Prostate gland (tissue), 2 donors: ENCODE measurements at places on chromosomes 16 and 17. TPM values are rescaled to one million over a fixed set of nuclear protein-coding genes. Genes with fewer than 3 reads are reported as not detected.

GRCh38 chr16:11774065-11774626 lies 22.9 kb downstream of the ZC3H7A start:
- DNase-seq: no peak

DNA sequence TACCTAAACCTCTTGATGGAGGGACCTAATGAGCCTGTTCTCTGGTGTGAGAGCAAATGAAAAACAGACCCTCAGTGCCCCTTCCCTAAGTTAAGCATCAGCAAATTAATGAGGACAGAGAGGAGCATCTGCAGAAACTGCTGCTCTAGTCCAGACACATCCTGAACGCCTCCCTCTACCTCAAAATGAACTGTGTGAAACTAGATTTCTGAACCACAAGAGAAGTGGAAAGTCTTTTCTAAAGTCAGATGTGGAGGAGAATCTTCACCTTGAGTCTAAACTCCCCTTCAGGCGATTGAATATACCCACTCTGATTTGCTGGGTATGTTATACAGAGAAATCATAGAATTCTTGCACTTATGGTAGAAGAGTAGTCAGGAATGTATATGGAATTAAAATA lies 104.4 kb upstream of the AMZ2 start:
- no peak for DNase-seq

- DNase-seq: no peak
Observed at GRCh38 chr16:48492133-48492532, 106.9 kb upstream of the SIAH1 start.

GRCh38 chr17:35345926-35346771 lies 27.3 kb downstream of the SLFN11 start:
- DNase-seq: peak; percentile 10

DNA sequence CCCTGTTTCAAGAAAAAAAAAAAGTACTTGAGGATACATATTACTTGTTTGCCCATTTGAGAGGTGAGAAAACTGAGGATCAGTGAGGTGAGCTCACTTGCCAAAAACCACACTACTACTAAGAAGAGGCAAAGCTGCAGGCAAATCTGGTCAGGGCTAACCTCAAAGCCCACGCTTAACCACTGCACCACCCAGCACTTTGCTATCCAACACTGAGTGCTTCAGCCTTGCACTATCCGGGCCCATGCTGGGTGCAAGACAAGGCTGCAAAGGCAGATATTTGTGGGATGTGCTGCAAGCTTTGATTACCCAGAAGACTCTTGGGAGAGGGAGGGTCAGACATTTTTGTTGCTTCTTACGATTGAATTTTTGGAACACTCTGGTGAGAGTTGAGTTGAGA lies 23.6 kb upstream of the NLRP1 start:
- DNase-seq: no peak

GRCh38 chr17:11557727-11558452 lies 40.4 kb upstream of the DNAH9 start:
- no peak for DNase-seq

NPTX1 gene
- total RNA-seq: 0.34 TPM

PDILT gene
- 2.4 TPM for total RNA-seq
